Endodermal cell (in vitro differentiated cells): ENCODE measurements at places on chromosomes 2 and 18. TPM values are rescaled to one million over a fixed set of nuclear protein-coding genes. Genes with fewer than 3 reads are reported as not detected.

DNA sequence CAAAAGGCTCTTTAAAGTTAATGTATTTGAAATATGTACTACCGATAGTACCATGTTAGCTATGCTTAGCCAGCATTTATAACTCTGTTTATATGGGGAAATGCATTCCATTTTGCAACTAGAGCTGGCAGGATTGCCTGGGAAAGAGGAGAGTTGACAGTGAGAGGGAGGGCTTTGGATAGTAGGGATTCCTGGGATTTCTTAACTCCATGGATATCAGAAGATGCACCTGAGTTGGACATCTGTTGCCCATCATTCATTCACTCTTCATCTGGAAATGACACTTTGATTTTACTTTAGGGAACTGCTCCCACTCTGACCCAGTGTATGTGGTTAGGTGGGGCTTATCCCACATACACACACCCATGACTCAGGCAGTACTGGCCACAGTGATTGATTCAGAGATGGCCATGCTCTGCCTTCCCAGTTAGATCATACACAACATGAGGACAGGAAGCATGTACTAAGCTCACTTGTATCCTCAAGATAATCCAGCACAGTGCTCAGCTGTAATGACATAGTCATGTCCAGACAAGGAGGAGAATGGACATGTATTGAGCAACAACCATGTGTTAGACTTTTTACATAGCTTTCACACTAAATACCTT, 248.8 kb downstream of the MREG start:
- H3K27ac ChIP-seq = no peak overlapping the region
- no peaks in the 10 kb centered on the region for H3K27me3 ChIP-seq
- H3K36me3 ChIP-seq = no peaks in the 10 kb centered on the region
- no peak for DNase-seq

DNA sequence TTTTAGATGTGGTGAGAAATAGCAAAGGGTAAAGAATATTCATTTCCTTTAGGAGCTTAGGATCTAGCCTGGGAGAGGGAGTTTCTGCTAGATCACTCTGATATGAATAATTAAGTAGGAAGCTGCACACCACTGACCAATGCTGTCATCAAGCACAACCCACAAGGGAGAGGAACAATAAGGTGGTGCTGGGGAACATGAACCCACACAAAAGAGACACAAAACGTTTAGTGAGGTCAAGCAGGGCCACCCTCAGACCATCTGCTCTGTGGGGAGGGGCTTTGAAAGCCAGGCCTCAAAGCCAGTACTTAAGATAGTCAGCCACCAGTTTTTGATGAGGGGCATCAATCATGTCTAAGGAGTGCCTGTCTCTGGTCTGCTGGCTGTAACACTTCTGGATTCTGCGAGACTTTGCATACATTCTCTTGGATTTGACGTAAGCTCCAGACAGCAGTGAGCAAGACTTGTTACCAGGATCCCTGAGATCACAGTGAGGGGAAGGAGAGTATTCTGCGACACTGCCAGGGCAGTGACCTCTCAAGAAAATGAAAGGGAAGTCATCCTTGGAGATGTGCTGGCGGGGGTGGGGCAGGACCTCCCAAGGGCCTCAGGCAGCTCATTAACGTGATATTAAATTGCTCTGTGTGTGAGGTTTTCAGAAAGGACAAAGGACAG, 127.0 kb downstream of the CCBE1 start:
- no peaks in the 10 kb centered on the region for H3K4me1 ChIP-seq
- no peaks in the 10 kb centered on the region for H3K27me3 ChIP-seq
- no peak overlapping the region for H3K4me3 ChIP-seq
- DNase-seq = no peak
- peak overlapping the region; percentile 81 for H3K27ac ChIP-seq

DNA sequence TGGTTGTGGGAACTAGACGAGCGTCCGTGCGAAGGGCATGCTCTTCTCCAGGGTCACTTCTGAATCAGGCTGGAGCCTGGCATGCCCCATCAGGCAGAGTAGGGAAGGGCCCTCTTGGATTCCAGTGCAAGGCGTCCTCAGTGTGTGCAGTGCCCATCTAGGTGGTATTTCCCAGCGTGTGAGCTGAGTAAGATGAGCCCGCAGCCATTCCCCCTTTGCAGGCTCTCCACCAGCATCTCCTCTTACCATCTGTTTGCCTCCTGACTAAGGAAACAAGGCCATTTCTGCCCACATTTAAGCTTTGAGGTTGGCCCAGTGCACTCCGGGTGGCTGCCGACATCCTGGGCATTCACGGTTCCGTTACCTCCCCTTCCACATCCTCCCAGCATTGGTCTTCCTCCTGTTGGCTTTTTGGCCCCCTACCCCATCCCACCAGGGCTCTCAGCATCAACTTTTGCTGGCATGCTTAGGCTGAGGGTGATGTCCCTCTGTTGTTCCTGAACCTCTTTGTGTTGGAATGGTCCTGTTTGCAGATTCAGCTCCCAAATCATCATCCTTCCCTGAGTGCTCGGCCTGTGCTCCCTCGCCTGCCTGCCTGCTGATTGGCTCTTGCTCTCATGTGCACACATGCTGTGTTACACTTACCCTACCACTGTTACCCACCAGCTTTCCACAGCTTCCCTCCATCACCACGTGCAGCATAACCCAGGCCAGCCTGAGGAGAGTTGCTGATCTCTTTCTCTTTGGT, 11.8 kb downstream of the CEP68 start:
- H3K4me1 ChIP-seq = no peaks in the 10 kb centered on the region
- no peak overlapping the region for H3K4me3 ChIP-seq
- no peaks in the 10 kb centered on the region for H3K27me3 ChIP-seq
- no peak overlapping the region for H3K27ac ChIP-seq

Gene LIPG
- 5.0 and 6.7 TPM in 2 replicates for total RNA-seq

Gene NGEF
- total RNA-seq = 1.6 and 1.8 TPM in 2 replicates

Gene LYG2
- not detected in 3 replicates for total RNA-seq

Gene AOX1
- total RNA-seq = 10.3 to 15.5 TPM (median 12.0 TPM) in 3 replicates
